ENCODE measurements at places on chromosomes 12 and 14. TPM values are rescaled to one million over a fixed set of nuclear protein-coding genes. Genes with fewer than 3 reads are reported as not detected.
A peak's percentile ranks its signal among the peaks of the same experiment; 100 is the strongest.

- no peak for DNase-seq
Measured at GRCh38 chr12:1808036-1808797, 12.1 kb upstream of the LRTM2 start.

GRCh38 chr12:122021193-122021821 lies 377 bp upstream of the BCL7A start:
- DNase-seq: no peak

GRCh38 chr12:52506858-52507715 lies 13.1 kb downstream of the KRT5 start:
- peak; percentile 41 for DNase-seq

DNA sequence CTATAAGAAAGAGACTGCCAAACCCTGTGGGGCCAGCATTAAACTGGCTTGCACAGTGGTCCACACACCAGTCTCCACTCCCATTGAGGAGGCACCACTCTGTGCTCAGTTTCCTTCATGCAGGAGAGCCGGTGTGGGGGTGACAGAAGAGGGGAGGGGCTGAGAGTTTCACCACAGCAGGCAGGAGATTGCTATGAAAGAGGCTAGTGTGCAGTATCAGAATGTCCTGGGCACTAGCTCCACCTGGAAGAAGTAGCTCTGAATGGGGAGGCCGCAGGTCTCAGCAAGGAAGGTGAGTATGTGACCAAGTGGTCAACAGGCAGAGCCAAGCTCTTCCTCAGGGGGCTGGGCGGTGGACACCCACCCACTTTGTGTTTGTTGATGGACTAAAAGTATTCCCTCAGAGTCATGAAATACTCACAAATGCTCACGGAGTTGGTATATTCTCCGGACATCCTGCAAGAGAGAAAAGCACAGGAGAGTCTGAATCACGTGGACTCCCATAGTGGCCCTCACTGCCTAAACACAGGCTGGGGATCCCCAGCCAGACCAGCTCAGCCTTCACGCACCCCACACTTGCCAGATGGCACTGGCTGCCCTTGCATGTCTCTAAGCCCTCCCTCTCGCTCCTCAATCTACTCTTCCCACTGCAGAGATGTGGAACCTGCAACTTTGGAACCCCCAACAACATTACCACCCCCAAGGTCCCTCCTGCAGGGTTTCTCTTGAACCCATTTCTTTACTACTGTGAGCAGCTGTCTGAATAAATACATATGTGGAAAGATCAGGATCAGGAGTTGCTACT lies 7.8 kb upstream of the KRT72 start:
- DNase-seq: no peak

DNA sequence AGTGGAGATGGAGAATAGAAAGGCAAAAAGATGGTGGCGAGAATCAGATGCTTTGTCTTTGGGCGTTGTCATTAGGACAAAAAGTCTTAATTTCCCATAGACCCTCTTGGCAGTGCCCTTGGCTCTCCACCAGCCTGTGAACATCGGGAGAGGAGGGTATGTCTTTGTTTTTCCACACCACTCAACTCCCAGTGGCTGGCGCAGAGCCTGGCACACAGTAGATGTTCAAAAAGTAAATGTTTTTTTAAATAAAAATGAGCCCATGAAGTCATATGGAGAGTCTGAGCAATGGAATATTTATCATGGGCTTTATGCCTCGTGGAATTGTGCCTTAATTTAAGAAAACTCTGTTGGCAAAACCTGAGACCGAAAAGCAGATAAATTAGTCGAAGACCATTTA lies 90.4 kb downstream of the SRGAP1 start:
- DNase-seq: no peak

The ACSM4 gene
- total RNA-seq: not detected

DNA sequence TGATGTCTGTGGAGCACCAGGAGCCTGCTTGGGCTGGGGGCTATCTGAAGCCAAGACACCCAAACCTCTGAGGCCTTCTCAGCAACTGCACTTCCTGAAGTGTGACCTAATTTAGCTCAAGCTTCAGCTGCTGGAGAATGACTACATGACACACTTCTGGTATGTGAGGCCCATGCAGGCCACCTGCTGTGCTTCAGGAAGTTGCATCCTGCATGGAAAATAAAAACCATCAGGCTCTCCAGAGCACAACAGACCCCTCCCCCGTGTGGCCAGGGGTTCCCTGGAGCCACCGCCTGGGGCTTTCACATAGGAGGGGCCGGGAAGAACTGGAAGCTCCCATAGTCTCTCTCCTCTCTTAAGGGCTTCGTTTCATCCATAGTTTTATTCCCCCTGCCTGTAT lies 217.7 kb downstream of the SLC15A4 start:
- DNase-seq: no peak

Measured in HT-29 (cell line).